Breast epithelium (tissue), 4 donors: ENCODE measurements at places on chromosomes 7 and 10. TPM values are rescaled to one million over a fixed set of nuclear protein-coding genes. Genes with fewer than 3 reads are reported as not detected.

CUL1 gene
- 71.4 TPM for total RNA-seq

TUBAL3 gene
- total RNA-seq: 1.9 TPM

MYOF gene
- total RNA-seq: 118 TPM

KLF14 gene
- 0.15 TPM for total RNA-seq

GJD4 gene
- not detected for total RNA-seq

CCDC172 gene
- not detected for total RNA-seq

TRPV6 gene
- under 0.01 TPM for total RNA-seq

THSD7A gene
- total RNA-seq: 4.0 TPM

C10orf90 gene
- total RNA-seq: 0.16 TPM

CTAGE8 gene
- total RNA-seq: 4.3 TPM

PRKCQ gene
- 1.8 TPM for total RNA-seq

AOAH gene
- 10.8 TPM for total RNA-seq

LLCFC1 gene
- not detected for total RNA-seq
